ENCODE measurements at places on chromosomes 16 and 17.

GRCh38 chr16:17203424-17203823 is 267.3 kb downstream of the XYLT1 start:
- no peak for DNase-seq

DNA sequence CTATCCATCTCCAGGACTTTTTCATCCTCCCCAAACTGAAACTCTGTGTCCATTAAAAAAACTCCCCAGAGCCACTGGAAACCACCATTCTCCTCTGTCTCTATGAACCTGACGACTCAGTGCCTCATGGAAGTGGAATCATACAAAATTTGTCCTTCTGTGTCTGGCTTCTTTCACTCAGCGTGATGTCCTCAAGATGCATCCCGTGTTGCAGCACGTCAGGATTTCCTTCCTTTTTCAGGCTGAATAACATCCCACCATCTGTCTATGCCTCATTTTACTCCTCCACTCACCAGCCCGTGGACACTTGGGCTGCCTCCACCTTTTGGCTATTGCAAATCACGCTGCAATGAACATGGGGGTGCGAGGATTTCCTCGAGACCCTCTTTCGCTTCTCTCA is 12.6 kb upstream of the ALDH3A1 start:
- DNase-seq, result no peak

DNA sequence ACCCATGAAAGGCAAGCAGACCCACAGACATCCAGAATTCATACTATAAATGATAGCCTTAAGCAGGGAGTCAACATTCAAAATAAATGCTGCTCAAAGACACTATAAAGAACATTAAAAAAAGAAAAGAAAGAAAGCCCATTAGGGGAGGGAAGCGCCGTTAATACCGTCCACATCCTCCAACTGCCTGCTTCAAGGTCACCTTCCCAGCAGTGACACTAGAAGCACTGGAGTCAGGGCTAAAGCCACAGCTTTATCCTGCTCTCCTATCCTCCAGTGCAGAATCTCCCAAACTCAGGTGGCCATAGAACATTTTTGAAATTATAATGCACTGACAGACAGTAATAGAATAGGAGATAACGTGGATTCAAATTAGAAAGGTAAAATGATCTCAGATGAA is 59.4 kb downstream of the TEX2 start:
- no peak for DNase-seq

GRCh38 chr16:2983706-2984136 is 3.5 kb upstream of the PKMYT1 start:
- peak; percentile 64 for DNase-seq

- no peak for DNase-seq
Measured at GRCh38 chr17:61323003-61323908, 76.4 kb upstream of the TBX2 start.

DNA sequence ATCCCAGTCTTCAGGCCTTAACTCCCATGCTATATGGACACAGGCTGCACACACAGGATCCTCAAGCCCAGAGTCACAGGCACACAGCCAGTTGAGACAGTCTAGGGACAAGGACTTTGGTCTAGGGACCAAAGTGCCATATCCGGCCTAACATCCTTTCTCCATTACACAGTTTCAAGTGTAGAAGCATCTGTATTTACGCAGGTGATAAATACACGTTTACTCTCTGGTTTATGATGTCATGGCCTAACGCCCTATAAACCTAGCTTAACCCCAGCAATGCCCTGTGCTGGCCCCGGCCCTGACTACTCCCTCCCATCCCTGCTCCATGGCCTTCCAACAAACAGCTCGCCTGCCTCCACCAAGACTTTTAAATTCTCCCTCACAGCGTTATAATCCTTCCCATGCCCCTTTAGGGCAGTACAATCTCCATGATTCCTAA is 17.1 kb downstream of the CUEDC1 start:
- DNase-seq, result peak; percentile 27

Data from NCI-H1092 (cell line).